ENCODE measurements at places on chromosomes 3 and 15.
A peak's percentile ranks its signal among the peaks of the same experiment; 100 is the strongest.

GRCh38 chr3:13124631-13125030 lies 51.4 kb upstream of the IQSEC1 start:
- no peak for DNase-seq

- DNase-seq: peak; percentile 34
Measured at GRCh38 chr15:66774001-66774814, 72.2 kb downstream of the SMAD6 start.

- DNase-seq: no peak
Measured at GRCh38 chr3:193140381-193140780, 100.6 kb upstream of the PLAAT1 start.

GRCh38 chr3:174097686-174098085 lies 700.1 kb downstream of the NLGN1 start:
- DNase-seq: no peak

DNA sequence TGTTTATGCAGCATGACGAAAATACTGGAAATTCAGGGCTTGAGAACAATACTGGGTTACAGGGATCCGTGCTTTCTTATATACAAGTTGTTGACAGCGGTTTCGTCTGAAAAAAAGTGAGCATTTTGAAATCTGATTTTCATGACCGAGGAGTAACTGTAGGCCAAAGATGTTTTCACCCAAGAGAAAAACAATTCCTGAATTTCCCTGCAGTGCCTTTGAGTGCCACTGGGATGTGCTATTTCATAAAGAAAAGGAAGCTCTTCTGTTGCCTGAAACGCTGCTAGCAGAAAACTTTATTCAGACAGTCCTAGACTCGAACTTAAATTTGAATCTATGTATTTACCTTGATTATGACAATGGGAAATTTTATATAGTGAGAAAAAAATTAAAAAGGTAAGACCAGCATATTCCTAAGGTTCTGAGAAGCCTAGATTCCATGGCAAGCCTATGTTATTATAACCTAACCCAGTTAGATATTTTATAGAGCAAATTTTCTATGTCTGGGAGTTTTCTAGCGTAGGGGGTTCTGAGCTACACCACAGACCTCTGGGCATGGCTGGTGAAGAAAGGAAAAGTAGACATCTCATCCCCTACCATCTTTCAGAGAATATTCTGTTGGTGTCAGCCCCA lies 30.2 kb downstream of the KCNAB1 start:
- no peak for DNase-seq

DNA sequence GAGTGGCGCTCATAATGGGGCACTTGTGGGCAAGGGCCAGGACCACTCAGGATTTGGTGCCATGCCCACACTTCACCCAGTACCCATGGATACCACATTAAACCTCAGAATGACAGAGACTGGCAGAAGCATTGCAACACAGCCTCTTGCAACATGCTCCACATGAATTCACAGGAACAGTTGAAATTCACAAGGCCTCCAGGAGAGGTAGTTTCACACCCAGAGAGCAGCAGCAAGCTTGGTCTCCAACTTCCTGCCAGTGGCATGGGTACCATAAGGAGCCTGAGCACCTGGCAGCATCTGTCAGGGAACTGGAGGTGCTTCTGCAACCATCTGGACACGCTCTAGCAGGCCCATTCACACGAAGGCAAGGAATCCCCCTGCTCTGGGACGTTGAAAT lies 101.0 kb downstream of the OSBPL10 start:
- DNase-seq: no peak

GRCh38 chr3:103693831-103694230 lies 1259.0 kb downstream of the ZPLD1 start:
- no peak for DNase-seq

GRCh38 chr3:11362600-11362999 lies 90.4 kb downstream of the ATG7 start:
- no peak for DNase-seq

DNA sequence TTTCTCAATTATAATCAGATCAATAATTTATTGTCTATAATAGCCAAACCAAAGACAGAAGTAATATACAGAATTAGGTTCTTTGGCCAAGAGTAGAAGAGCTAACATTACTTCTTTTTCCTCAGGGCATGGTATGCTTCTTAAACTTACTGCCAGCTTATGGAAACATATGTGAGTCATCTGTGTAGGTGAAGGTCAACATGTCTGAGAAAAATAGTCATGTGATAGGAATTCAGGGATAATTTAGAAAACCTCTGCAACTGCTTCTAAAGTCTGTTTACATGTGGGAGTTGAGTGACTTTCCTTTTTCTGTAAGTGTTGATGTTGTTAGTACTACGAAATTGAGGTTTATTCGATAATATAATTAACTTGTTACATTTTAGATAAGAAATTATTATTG lies 19.2 kb upstream of the MAP6D1 start:
- no peak for DNase-seq

GRCh38 chr15:75224281-75224680 lies 22.6 kb downstream of the C15orf39 start:
- DNase-seq: no peak

DNA sequence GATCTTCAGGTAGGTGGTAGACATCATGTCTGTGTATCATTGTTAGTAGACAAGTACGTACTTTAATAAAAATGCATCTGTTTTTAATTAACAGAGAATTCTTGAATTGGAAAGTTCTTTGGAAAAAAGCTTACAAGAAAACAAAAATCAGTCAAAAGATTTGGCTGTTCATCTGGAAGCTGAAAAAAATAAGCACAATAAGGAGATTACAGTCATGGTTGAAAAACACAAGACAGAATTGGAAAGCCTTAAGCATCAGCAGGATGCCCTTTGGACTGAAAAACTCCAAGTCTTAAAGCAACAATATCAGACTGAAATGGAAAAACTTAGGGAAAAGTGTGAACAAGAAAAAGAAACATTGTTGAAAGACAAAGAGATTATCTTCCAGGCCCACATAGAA lies 149.1 kb upstream of the LRRFIP2 start:
- DNase-seq: no peak

GRCh38 chr15:58167095-58167691 lies 29.0 kb downstream of the AQP9 start:
- DNase-seq: no peak

- no peak for DNase-seq
Measured at GRCh38 chr3:119534296-119534695, 25.1 kb downstream of the CD80 start.

DNA sequence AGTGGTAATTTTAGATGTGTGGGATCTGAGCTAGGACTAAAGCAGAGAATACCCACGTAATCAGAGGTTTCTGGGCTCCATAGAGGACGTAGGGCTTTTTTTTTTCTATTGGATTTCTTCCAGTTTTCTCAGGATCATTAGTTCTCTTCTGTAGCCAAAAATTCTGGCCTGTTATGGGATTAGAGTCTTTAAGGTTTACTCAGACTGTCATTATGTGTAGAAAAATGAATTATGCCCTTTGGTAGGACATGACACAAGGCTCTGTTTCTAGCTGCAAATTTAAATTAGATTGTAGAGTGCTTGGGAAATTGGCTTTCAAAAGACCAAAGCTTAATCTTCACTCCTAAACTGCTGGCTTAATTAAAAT lies 1.9 kb downstream of the SETD5 start:
- no peak for DNase-seq

DNA sequence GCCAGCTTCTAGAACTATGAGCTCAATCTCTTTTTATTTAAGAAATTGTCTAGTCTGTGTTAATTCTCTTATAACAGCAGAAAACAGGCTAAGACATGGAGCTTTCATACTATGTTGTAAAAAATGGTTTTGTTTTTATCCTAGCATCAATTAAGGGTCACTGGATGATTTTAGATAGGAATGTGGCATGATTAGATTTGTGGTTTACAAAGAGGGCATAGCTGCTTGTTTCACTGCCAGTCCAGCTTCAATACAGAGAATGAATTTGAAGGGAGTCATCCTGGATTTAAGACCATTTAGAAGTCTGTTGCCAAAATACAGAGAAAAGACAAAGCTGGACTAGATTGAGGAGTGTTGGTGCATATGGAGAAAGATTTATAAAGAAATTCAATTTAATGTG lies 532.6 kb upstream of the CCDC54 start:
- no peak for DNase-seq

GRCh38 chr15:70024521-70024920 lies 73.2 kb downstream of the TLE3 start:
- no peak for DNase-seq

DNA sequence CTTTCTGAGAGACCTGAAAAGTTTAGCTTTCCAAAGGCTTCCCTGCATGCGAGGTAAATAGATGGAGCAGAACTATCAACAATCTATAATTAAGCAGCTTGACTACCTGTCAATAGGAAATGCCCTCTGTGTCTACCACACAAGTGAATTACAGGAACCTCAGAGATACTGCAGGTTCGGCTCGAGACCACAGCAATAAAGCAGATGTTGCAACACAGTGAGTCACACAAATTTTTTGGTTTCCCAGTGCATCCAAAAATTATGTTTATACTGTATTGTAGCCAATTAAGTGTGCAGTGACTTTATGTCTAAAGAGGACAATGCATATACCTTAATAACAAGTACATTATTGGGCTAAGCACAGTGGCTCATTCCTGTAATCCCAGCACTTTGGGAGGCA lies 252.0 kb downstream of the UBE2E2 start:
- DNase-seq: no peak

GRCh38 chr3:45398178-45398577 lies 9.8 kb downstream of the LARS2 start:
- no peak for DNase-seq

GRCh38 chr15:72205273-72205672 lies 7.7 kb upstream of the GRAMD2A start:
- DNase-seq: no peak

- no peak for DNase-seq
Measured at GRCh38 chr3:47228088-47228487, 54.5 kb downstream of the KIF9 start.

- no peak for DNase-seq
Measured at GRCh38 chr3:171225165-171225564, 198.6 kb upstream of the SLC2A2 start.

GRCh38 chr15:78988361-78988911 lies 43.6 kb upstream of the CTSH start:
- DNase-seq: no peak

GRCh38 chr15:69532066-69532465 lies 79.4 kb downstream of the RPLP1 start:
- DNase-seq: no peak

DNA sequence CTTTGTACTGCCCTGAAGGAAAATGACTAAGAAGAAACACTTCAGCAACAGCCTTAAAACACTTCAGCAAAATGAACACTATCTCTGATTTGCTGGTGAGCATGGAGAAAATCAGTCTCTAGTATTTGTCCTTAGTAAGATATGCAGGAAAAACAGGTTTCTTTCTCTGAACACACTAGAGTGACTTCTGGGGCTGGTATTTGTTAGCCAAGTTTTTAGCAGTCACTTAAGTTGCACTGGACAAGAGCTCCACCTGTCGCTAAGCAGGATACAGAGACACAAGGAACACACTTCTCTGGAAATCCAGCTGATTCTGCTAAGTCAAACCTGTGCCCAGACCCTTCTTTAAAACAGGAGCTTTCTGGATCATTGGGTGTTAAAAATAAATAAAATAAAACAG lies 65.3 kb downstream of the CHAC1 start:
- no peak for DNase-seq

DNA sequence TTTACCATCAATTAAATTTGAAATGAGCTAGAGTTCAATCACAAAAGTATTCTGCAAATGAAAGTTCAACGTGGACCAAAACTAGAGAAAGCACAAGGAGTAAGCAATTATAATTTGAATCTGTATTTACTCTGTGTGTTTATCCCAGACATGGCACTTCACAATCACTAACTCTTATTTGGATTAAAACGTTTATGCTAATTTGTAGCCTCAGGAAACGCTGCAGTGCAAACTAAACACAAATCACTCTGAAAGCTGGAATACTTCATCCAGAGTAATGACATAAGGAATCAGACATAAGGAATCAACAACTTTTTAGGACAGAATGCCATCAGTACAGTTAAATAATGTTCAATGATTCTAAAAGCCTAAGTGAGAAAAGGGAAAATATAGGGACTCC lies 18.5 kb downstream of the CEP152 start:
- DNase-seq: no peak

GRCh38 chr3:45055032-45055410 lies 28.9 kb downstream of the CLEC3B start:
- DNase-seq: no peak

DNA sequence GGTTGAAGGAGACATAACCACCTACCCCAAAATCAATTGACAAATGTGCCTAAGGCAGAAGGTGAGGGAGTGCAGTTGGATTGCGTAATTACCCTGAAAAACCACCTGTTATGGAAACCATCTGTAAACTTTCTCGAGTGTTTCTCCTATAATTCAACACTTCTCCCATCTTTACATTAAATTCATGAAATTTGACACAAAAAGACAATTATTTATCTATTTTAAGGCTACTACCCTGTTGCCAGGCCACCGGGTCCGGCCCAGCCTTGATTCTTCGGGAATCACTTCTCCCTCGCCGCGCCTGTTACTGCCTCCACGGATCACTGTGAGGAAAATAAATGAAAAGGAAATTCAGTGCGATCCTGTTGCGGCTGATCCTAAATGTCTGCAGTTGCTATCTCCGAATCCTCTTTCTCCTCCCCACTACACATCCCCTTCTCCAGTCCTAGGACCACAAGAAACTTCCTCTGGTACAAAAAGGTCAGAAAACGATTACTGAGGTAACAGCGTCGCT lies 646 bp downstream of the IQCB1 start:
- no peak for DNase-seq

DNA sequence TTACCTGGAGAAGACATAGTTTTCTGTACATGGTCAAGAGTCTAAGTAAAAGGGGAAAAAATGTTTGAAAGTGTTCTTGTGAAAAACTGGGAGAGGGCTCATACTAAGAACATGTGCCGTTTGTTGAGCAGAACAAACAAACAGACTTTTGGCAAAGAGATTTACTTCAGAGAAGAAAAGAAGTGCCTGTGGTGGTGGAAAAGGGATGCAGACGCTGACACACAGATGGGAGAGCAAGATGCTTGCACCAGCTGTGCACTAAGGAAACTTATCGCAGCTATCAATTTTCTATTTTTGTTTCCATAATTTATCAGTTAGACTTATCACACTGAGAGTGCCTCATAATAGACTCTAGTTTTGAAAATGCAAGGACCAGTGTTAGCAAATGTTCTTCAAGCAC lies 259.6 kb upstream of the PDZRN3 start:
- no peak for DNase-seq

- DNase-seq: no peak
Measured at GRCh38 chr3:13860001-13860400, 19.9 kb downstream of the WNT7A start.

Measured in stimulated activated CD4-positive, alpha-beta T cell treated with anti-CD3 and anti-CD28 coated beads, Interleukin-1b, Interleukin-23, amount 100 ng/mL, for 4 hours (primary cell).